Effector CD4-positive, alpha-beta T cell (primary cell): ENCODE measurements at places on chromosomes 5 and 9.

- peak; percentile 75 for DNase-seq
Measured at GRCh38 chr9:89522261-89522958, 24.5 kb upstream of the SEMA4D start.

DNA sequence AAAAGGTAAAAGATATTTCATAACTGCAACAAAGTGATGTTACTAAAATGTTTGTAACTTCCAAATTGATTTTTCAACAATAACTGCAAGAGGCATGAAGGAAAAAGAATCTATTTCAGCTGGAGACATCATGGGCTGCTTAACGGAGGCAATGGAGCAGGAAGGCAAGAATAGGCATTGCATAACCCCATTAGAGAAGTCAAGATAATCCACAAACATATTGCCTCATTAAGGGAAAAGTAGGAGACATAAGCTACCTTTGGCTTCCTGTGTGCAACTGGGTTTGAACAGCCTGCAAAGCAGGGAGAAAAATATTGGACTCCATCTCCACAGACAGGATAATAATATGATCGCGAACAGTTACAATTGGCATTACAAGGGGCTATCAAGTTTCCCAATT lies 46.7 kb downstream of the SLCO4C1 start:
- DNase-seq, result no peak

DNA sequence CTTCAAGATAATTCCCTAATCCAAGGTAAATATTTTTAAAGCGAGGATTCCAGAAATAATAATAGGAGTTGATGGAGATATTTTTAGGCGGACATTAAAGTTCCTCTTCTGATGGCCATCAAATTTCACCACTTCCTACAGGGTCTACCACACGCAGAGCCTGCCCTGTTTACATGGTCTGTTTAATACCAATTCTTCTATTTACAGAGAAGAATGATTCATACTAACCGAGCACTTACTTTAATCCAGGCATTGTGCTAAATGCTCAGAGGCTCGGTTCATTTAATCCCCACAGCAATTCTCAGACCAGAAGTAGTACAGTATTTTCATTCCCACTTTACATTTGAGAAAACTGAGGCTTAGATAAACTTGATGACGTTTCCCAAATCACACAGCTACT lies 3.0 kb upstream of the ITGA1 start:
- DNase-seq, result no peak

- no peak for DNase-seq
Measured at GRCh38 chr5:143404416-143405062, 1.1 kb upstream of the NR3C1 start.

DNA sequence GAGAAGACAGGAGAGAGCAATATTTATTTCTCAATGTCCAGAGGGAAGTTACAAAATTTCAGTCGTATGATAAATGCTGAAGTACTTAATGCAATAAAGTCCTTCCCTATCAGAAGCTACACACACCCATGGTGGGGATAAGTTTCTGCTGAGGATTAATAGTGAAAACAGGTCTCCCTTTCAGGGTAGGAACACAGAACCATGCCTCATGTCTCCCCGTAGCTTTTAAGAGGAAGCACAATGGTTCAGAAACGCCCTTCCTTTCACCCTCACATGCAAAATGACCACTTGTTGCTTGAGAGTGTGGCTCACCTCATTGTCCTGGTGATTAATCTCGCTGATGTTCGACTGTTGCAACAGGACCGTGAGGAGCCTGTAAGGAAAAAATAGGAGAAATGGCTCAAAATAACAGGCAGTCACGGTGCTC lies 73.6 kb downstream of the ANKRD55 start:
- DNase-seq, result no peak

DNA sequence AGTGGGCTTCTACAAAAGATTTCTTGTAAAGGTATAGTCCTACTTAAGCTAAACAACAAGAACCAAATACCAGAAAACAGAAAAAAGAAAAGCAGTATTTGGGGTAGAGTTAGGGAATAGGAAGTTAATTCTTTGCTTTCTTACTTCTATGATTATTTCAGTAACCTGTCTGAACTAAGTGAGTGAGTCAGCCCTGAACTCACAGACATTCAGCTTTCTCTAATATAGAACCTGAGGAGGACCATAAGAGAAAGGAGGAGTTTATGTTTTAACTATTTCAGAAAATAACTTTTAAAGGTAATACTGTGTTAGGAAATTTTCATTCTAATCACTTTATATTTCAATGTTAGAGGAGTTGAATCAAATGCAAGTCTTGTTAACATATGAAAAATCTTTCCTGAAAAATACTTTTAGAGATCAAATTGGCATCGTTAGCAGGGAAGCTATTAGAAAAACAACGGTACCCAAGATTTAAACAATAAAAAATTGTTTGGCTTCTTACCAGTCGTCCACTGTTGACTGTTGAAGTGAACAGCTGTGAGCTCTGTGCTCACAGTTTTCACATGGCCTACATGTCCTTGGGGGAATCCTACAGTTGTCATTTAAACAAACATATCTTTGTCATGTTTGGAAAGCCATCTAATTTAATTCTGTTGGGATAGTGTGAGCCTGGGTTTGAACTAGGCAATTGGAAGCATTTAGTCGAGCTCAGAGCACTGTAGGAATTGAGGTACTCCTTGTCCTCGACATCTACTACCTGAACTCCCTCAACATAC lies 19.9 kb upstream of the ZFAND5 start:
- no peak for DNase-seq

GRCh38 chr5:94313188-94313587 lies 305.2 kb downstream of the KIAA0825 start:
- DNase-seq, result no peak

- no peak for DNase-seq
Measured at GRCh38 chr9:79060766-79061165, 511.0 kb upstream of the TLE4 start.

- no peak for DNase-seq
Measured at GRCh38 chr9:16070455-16071145, 517.8 kb downstream of the CCDC171 start.

DNA sequence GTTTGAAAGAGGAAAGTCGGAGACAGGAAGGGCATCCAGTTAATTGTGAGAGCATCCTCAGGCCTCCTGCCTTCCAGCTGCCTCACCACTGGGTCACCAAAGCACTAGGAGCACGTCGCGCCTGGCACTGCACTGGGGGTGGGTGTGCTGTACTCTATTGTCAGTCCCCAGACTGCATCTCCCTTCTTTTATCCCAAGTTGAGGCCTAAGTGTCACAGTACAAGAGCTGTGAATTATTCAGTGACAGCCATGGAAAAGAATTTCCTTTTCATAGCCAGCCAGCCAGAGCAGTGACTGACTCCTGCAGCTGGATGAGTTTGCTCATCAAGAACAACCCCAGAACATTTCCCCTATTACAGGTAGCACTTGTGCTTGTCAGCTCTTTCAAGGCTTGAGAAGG lies 16.3 kb downstream of the CLTA start:
- DNase-seq, result no peak

DNA sequence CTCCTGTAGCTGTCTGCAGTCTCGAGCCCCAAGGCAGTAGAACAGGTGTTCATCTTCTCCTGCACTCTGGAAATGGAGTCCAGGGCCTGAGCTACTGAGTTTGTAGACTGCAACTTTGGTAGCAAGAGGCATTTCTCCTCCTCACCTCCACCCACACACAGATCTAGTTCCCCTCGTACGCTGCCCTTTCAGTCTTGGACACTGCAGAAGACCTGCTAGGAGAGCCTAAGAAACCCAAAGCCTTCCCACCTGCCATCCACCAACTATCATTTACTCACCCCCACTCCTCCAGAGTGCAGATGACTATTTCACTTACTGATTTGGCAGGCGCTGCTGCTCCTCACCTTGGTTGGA lies 59.0 kb downstream of the KCNIP1 start:
- no peak for DNase-seq

DNA sequence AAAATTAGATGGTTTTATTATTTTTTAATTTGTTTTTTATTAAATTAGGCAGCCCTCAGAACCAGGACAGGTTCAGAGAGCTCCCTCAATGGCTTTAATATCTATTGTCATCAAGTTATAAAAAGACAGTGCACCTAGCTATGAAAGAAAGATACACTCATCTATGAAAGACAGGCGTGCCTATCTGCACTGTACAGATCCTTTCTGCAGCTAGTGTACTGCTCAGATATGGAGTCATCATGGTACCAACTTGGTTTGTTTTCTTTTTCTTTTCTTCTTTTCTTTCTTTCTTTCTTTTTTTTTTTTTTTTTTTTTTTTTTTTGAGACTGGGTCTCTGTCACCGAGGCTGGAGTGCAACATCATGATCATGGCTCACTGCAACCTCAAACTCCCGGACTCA lies 54.8 kb upstream of the GPBP1 start:
- DNase-seq, result no peak

DNA sequence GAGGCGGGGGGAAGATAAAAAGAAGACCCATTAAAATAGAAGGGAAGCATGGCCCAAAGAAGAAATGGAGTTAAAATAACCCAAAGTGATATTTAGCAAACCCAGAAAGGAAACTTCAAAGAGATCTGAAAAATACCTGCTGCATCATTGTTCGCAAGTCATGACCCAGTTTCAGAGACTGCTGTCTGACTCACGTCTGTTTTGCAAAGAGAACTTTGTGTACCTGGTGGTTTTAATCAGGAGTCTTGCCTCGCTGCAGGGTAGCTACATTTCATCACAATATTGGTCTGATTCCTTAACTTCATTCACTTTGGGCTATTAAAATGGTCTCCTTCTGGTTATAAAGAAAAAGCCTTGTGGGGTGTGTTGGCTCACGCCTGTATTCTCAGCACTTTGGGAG lies 461.1 kb upstream of the DAP start:
- no peak for DNase-seq
